Stimulated activated CD4-positive, alpha-beta T cell treated with anti-CD3 and anti-CD28 coated beads, Interleukin-4, amount 100 ng/mL, for 48 hours (primary cell): ENCODE measurements at places on chromosomes 16 and 17.

DNA sequence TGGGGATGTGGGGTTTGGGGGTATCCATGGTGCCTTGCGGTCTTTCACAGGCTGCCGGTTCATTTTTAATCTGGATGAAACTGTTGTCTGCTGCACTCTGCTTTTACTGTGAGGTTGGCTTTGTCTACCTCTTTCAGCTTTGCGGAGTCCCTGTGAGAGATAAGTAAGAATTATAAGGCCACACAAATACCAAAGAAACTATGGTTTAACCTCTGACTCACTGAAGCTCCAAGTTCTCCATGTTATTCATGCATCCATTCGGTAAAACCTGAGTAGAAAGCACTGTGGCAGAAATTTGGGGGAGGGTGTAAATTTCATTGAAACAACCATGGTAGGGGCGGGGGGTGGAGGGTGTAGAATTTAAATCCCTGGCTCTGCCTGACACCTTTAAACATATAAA lies 30.5 kb downstream of the KIAA0753 start:
- DNase-seq: no peak

GRCh38 chr16:29697391-29697790 lies 18.4 kb downstream of the QPRT start:
- DNase-seq: no peak

- no peak for DNase-seq
These were observed 109.9 kb downstream of the GNAO1 start for GRCh38 chr16:56300891-56301850.

- DNase-seq: no peak
These were observed 335.3 kb downstream of the SOX9 start for GRCh38 chr17:72456075-72456474.

DNA sequence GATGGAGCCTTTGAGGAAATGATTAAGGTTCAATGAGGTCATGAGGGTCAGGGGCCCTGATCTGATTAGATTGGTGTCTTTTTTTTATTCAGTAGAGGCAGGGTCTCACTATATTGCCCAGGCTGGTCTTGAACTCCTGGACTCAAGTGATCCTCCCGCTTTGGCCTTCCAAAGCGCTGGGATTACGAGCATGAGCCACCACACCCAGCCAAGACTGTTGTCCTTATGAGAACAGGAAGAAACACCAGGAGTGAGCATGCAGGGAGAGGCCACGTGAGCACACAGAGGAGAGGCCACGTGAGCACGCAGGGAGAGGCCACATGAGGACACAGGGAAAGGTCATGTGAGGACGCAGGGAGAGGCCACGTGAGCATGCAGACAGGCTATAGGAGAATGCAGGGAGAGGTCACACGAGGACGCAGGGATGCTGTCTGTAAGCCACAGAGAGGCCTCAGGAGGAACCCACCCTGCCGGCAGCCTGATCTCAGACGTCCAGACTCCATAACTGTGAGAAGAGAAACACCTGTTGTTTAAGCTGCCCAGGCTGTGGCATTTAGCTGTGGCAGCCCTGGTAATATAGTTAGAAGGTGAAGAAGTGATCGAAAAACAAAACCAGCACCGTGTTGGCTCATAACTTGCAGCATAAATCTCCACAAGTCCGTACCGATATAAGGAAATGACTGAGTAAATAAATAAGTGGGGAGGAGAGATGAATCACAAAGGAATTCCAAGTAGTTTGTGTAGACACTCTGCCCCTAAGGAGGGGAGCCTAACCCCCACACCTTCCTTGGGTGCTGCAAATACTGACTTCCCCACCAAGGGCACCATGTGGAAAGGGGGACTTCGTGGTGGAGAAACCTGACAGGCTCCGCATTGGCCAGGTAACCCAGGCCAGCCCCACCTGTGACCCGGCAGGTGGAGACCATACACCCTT lies 14.6 kb upstream of the CSNK1D start:
- DNase-seq: no peak

DNA sequence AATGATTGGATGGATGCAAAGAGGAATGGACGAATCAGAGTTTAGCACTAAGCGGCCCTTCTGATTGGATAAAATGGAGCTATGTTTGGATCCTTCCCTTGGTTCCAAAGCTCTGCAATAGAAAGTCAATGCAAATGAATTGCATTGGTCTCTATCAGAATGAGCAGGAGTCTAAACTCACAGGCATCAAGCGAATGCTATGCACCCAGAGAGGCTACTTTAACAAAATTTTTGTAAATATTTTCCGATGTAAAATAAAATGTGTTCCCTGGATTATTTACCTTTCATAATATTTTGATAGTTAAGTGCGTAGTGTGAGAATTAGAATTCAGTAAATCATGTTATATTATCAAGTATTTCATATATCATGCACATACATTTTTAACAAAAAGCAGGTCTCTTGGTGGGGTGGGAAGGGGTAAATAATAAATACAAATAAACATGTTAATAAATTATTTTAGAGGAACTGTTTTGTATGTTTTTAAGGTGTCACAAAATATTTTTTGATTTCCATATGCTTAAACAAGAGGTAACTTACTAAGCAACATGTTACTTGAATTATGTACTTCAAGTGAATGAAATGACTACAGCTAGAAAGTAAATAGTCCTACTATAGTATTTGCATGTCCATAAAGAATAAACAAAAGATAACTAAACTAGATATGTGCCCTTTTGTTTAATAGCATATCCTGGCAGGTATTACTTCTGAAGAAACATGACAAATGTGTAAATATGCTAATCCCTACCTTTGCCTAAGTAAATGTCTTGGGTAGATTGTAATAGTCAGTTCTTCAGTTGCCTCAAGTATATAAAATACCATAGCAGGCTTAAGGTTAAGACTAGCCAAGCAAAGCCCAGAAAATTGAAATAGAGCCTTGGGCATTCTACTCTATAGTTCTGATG lies 4.4 kb upstream of the UNK start:
- no peak for DNase-seq

DNA sequence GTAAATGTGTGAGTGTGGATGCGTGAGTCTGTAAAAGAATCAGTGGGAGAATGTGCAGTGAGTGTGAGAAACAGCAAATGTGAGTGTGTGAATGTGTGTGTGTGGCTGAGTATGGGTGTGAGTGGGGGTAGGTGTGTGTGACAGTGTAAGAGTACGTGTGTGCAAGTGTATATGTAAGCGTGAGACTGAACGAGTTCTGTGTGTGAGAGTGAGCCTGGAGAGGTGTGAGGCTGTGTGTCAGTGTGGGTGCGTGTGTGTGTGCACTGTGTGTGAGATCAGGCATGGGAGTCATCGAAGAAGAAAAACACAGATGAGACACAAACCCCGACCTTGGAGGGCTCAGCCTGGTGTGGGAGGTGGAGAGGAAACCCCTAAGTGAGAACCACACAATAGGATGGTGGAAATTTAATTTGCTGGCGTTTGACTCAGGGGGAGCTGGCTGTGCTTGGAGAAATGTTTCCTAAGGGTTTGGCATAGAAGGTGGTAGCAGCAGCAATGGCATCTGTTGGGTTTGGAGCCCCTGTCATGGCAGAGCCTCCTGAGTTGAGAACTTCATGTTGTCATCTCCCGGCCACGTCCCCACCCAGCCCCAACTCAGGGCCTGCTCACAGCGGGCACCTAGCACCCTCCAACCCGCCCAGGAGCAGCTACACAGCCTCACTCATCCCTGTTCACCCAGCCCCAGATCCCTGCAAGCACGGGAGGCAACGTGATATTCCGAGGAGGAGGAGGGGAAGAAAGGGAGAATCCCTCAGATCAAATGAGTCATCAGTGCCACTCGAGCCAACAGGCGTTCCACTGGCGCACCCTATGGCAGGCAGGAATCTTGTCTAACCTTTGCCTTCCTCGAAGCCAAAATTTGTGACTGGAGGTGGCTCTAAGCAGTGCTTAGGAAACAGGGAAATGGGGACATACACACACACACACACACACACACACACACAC lies 14.3 kb upstream of the NUBP1 start:
- no peak for DNase-seq

DNA sequence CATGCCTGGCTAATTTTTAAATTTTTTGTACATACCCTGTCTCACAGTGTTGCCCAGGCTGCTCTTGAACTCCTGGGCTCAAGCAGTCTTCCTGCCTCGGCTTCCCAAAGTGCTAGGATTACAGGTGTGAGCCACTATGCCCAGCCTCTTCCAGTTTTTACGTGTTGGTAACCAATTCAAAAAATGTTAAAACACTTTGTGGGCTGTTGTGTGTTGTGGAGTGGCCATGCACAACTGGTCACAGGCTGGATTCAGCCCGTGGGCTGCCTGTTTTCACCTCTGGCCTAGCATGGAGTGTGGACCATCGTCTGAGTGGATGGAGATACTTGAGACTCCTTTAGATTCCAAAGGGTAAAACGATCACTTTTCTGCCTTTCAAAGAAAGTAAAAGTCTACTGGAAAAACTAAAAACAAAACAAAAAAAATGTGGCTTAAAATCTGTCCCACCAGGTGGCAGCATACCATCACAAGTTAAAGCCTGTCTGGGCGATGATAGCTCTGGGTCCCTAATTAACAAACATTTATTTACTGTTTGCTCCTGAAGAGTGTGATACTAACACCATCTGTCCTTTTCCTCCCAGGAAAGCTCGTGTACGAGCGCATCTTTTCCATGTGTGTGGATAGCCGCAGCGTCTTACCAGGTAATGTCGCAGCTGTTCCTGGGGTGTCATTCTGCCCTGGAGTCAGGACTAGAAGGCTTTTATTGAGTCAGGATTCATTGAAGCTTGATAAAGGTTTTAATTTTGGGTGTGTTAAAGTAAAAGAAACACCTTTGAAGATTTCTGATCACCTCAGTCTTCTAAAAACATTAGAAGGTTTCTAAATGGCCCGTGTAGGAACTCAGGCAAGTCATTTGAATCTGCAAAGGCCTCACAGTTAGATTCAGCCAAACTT lies 45.8 kb downstream of the VPS35L start:
- peak; percentile 6 for DNase-seq

- no peak for DNase-seq
These were observed 37.7 kb downstream of the ZFHX3 start for GRCh38 chr16:73010150-73010676.

GRCh38 chr17:44804302-44805089 lies 25.6 kb downstream of the GJC1 start:
- no peak for DNase-seq

DNA sequence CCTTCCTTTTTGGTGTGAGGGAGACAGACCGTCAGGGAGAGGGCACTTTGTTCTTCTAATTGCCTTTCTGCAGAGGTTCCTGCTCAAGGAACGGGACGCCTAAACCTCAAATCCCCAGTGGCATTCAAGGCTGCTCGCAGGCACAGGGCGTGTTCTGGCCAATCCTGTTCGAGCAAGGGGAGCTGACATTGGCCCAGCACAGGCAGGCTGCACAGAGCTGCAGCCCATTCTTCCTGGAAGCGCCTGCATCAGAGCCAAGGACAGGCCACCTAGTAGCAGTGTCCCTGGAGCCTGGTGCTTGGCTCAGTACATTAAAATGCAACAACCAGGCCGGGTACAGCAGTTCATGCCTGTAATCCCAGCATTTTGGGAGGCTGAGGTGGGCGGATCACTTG lies 72.2 kb upstream of the CREBBP start:
- DNase-seq: no peak

DNA sequence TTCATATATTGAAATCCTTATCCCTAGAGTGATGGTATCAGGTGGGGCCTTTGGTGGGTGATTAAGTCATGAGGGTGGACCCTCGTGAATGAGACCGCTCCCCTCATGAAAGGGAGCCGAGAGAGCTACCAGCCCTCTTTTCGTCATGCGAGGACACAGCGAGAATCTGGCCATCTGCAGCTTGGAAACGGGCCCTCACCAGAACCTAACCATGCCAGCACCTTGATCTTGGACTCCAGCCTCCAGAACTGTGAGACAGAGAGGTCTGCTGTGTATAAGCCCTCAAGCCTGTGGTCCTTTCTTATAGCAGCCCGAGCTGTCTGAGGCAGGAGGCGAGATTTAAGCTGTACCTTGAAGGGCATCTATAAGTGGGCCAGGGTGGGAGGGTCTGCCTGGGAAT lies 23.7 kb upstream of the ACSF3 start:
- DNase-seq: no peak

DNA sequence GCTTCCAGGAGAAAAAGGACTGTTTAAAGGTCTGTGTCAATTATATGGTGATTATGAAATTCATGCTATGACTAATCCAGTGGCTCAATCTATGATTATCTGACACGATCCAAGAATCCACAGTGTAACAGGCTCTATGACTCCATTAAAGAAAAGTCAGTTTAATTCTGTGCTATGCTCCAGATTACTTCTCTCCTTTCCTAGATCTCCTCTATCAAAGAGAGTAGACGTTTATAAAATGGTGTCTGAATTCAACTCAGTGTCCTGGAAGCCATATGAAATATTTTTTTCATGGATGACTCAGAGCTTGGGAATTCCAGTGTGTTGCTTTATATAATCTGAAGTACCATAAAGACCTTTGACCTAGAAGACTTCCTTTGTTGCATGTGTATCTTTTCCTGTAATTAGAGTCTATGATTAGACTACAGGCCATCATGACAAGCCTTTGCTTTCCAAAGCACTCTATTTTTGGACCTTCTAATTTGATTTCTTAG lies 27.0 kb upstream of the NF1 start:
- no peak for DNase-seq
